ENCODE measurements at places on chromosomes 5 and 9.

DNA sequence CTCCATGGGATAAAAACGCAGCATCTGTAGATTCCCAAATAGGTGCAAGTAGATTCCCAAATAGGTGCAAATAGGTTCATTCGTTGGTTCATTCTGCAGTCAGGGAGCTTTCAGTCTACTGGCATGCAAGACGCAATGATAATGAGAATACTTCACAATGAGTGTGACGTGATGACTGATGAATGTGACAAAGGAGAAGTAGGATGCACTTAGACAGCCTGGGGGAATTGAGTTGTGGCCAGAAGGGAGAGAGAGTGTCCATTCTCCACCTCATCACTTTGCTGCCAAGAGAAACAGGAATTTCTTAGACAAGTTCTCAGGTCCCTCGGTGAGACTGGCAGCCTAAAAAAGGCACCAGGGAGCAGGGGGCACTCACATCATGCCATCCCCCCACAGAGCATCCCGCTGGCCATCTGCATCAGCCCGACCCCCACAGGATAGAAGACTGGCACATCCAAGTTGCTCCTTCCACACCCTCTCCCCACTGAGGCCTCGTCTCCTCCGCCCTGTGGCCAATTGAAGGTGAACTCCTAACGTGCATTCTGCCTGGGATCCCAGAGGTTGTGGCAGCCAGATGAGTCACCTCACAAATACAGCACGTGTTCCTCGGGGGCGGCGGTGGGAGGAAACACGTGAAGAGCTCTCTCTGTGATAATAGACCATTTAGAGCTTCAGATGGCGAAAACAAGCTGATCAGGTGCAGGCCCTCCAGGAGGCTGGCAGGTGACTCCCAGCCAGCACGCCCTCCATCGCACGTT, 19.9 kb upstream of the KCNIP1 start:
- no peak for DNase-seq

DNA sequence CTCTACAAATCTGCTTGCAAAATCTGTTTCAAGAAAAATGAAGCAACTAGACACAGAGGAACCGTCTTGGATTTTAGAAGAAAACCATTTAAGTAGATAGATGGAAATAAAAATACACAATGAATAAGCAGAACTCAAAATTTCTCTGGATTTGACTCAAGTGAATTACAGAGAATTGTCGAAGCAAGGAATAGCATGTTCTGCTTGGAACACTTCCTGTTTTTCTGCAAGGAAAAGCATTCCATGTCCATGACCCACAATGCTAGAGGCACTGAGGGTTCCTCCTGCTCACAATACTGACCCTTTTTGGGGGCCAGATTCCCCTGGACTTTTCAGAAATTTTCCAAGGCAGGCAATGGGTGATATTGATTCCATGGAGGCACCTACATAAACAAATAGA, 29.8 kb downstream of the PRUNE2 start:
- DNase-seq: no peak

DNA sequence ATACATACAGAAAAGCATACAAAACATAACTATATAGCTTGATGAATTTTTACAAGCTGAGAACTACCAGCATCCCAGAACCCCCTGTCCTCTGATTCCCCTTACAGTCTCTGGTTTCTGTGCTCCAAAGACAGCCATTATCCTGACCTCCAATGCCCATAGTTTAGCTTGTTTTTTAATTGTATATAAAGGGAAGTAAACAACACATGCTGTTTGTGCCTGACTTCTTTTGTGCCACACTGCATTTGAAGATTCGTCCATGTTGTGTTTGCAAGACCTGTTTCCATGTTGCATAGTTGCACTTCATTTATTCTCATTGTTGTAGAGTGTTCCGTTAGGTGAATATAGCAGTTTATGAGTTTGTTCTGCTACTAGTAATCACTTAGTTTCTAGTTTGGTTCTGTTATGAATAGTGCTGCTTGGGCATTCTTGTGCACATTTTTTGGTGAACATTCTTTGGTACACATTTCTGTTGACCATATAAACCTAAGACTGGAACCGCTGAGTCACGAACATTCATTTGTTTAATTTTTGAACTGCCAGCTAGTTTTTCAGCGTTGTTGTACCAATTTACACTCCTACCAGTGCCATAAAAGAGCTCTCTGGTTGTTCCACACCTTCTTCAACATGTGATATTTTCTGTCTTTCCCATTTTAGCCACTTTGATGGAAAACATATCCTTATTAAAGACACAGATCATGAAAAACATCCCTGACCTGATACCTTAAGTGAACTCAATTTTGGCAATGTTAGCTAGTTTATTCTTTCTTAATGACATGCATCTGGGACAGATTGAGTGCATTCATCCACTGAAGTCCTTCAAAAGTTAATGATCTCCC, 78.1 kb upstream of the ANXA1 start:
- DNase-seq: no peak

DNA sequence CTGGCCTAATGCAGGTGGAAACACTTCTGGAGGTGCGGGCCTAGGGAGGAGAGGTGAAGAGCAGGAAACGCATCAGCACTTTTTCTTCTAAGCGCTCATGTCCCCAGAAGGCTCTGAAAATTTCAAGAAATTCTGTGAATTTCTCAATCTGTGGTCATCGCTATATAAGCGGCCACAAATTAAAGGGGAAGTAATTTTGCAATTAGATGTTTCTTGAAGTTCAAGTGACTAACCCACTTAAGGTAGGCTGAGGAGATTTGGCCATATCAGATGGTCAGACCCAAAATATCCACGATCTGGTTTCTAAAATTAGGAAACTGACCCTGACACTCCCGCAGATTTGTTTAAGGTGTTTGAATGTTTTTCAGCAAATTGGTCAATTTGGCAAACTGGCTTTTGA, 16.6 kb upstream of the HMGCR start:
- no peak for DNase-seq

DNA sequence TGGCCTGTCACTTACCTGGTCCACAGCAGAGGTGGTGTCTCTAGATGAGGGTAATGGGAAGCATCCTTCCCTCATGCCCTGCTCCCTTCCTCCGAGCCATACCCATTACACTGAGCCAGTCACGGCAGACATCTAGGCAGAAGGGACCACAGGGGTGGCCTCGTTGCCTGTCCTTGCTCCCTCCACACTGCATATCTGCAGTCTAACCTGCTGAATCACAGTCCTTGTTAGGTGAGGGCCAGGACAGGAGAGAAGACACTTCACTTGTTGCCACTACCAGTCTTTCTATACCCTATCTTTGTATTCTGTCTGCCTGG, 18.4 kb upstream of the SPINK4 start:
- DNase-seq: no peak

GRCh38 chr9:91117959-91118703, 243.6 kb downstream of the AUH start:
- no peak for DNase-seq

DNA sequence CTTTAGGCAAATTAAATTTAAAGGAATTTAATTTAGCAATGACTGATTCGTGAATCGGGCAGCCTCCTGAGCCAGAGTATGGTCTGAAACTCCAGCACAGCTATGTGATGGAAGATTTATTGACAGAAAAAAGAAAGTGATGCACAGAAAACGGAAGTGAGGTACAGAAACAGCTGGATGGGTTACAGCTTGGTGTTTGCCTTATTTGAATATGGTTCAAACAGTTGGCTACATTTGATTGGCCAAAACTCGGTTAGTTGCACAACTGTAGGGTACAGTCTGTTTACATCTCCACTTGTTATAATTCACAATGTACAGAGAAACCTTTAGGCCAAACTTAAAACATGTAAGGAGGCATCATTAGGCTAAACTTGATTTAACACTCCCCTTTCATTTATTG, 1716.1 kb upstream of the C9orf72 start:
- no peak for DNase-seq

DNA sequence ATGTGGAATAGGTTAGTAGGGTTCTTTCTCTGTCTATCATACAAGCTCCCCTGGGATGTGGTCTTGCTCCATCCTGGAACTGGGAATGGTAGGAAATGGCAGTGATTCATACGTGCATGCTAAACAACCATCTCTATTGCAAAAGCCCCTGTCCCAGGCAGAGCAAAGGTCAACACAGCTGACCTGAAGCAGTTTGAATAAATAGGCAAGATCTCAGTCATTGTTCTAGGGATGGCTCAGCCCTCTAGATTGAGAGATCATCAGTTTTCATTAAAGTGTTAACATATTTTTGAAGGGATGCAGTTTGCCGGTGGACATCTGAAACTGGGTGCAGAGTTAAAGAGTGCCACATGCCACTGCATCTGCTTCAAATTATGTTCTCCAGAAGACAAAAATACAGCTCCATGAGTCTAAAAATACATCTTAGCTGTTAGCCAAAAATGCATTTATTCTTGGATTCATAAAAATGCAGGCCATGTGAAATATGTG, 224.1 kb downstream of the ESM1 start:
- DNase-seq: peak; percentile 22

DNA sequence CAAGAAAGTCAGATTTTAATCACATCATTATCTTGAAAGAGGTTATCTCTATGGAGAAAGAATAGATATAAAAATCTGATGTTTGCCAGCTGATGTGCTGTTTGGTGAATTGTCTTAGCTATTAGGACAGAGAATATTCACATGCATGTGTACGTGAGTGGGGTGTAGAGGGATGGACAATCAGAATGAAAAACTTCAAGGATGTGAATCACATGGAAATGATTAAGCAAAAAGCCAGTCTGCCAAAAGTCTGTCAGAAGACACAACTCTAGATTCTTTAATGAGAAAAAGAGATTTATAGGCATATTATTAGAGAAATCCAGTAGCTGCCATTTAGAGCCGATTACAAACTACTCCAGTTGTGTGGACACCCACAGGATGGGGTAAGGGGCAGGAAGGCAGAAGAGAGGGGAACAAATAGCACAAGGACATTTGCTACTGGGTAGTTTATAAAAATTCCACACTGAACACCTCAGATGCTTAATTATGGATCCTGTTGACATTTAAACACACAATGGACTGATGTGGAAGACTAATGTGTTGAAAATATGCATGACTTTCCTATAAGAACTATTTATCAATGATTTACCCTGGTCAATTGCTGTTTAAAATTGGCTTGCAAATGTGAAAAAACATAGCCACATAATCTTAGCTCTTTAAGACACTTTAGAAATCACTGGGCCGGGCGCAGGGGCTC, 127.4 kb downstream of the PTTG1 start:
- no peak for DNase-seq

- DNase-seq: no peak
These were observed 882.7 kb upstream of the ARRDC3 start for GRCh38 chr5:92265804-92266203.

DNA sequence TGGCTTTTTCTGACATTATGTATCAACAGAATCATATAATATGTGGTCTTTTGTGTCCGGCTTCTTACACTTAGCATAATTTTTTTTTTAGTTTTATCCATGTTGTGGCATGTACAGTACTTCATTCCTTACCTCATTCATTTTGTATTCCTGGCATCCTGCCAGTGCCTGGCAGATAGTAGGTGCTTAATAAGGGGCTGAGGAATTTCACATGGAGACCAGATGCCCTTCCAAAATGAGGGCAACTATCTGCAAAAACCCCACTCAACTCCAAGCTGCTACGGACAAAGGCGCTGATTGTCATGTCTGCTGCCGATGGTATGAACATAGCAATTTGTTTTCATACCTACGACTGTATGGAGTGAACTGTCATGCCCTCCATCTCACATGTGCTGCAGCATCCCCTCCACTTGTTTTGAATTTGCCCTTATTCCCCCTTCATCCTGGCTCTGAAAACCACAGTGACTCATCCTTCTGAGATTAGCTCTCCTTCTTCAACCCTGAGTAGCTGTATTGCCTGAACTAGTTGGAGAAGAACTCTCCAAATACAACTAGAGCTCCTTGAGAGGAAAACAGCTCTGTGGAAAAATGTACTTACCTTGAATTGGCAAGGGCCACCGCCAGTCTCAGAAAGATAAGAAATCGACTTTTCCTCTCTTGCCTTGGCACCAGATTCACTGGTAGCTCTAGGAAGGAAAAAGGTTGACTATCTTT, 41.3 kb upstream of the FOXE1 start:
- DNase-seq: no peak

GRCh38 chr9:38009035-38009501, 60.0 kb downstream of the SHB start:
- no peak for DNase-seq

DNA sequence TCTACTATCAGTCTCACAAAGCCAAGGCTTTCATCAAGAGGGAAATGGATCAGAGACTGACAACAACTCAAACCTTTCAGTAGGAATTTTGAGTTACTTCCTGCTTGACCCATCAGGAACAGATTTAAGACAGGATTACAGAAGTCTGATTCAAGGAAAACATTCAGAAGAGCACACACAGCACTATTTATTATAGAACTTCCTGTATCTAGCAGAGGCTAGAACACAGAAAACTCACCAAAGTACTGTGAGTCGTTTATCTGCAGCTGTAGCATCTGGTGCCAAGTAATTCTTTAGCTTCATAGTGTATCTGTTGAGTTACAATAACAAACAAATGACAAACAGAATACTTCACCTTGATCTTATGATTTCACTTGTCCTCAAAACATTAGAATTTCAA, 13.8 kb downstream of the LEAP2 start:
- DNase-seq: no peak

GRCh38 chr5:147979761-147980160, 73.4 kb upstream of the C5orf46 start:
- no peak for DNase-seq

DNA sequence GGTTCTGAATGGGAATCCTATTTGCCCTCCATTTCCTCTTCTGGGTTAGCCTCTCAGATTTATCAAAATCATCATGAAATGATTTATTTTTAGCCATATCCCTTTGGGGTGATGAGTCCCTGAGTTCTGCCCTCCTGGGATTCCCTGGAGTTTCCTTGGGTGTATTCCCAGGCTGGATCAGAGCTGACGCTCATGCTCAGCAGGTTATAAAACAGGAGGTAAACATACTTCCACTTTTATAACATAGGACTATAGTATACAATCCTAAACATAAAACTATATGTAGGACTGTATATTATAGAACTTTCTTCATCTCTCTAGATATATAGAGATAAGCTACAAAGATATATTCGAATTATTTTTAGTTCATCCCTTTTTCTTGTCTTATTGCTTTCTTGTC, 4.4 kb upstream of the PRRX2 start:
- no peak for DNase-seq

DNA sequence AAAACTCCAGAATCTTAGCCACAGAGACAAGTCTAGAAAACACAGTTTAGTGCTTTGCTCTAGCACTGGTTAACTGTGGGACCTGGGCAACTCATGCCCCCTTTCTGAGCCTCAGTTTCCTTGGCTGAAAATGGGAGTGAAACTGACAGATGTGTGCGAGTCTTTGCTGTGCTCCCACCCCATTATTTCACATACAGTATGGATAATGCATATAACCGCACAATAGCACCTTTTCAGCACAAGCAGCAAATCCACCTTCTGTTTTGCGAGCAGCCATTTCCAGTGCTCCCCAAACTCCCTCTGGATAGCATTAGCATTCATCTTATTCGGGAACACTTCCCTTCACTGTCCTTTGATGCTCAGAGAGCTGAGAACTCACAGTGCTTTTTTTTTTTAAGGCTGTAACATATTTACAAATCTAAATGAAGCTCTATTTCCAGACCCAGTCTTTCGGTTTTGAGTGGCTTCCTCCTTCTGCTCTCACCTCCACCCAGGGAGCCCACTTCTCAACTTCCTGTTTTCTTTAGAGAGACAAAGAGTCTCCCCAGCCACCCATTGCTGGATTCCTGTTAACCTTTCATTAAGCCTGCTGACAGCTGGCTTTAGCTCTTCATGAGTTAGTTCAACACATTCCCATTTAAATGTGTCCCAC, 49.2 kb downstream of the TIMD4 start:
- DNase-seq: no peak
